Epithelial cell of proximal tubule (primary cell): ENCODE measurements at places on chromosomes 1 and 21.

DNA sequence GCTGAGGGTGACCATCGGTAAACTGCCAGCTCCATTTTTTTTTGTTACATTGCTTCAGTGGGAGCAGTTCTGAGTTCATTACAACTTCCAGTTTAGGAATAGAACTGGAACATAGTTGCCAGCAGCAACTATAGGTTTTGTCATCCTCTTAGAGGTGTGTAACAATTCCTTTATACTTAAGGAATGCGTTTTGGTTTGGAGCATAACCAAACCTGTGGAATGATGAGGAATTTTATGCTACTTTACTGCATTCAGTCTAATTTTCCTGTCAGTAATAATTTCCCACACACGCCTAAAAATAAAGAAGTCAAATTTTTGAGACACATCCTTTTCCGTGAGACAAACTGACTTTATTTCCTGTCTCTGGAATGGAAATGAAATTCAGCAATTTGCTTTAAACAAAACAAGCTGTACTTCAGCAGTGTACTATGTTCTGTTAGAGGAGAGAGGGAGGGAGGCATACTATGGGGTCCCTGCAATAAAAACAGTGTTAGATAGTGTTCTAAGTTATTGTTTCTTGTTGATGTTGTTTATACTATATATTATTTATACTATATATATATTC is 4.8 kb upstream of the AMPD1 start:
- DNase-seq, result no peak

- DNase-seq, result no peak
Observed at GRCh38 chr1:149940427-149940826, 3.7 kb upstream of the MTMR11 start.

GRCh38 chr1:9680828-9681227 is 29.3 kb downstream of the PIK3CD start:
- DNase-seq, result no peak

- DNase-seq, result no peak
Observed at GRCh38 chr1:37486680-37487618, 12.6 kb downstream of the ZC3H12A start.

DNA sequence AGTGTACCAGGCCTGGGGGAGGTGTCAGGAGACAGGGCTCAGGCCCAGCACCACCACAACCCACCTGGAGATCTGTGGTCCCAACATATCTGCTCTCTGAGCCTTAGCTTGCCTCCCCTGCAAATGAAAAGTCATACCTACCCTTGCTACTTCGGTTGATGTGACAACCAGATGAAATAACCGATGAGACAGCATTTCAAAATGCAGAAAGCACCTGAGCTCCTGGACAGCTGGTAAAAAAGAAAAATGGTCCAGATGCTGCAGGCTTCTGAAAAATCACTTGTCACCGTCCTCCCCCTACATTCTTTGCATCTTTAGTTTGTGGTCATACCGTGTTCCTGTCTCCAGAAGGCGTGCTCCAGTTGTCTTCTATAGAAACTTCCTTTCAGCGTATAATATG is 52.0 kb upstream of the COA6 start:
- DNase-seq, result no peak

GRCh38 chr1:203133970-203134725 is 6.6 kb downstream of the ADORA1 start:
- no peak for DNase-seq

DNA sequence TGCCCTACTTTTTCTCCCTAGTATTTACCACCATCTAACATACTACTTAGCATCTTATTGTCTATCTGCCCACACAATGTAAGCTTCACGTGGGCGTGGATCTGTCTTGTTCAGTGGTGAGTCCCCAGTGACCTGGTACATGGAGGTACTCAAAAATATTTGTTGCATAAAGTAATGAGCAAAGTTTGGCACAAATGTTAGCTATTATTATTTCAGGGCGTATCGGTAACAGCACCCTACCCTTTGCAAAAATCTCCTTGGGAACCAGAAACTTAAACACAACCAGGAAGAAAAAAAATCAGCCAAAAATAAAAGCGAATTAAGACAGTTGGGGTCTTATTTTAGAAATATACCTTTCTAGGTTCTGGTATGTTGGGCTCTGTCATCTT is 454 bp upstream of the NENF start:
- no peak for DNase-seq

DNA sequence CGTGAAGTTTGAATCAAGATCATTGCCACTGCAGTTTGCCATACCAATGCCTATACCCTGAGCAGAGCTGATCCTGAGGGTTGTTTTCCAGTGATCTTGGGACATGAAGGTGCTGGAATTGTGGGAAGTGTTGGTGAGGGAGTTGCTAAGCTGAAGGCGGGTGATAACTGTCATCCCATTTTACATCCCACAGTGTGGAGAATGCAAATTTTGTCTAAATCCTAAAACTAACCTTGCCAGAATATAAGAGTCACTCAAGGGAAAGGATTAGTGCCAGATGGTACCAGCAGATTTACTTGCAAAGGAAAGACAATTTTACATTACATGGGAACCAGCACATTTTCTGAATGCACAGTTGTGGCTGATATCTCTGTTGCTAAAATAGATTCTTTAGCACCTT is 78.6 kb downstream of the FMN2 start:
- DNase-seq, result no peak

DNA sequence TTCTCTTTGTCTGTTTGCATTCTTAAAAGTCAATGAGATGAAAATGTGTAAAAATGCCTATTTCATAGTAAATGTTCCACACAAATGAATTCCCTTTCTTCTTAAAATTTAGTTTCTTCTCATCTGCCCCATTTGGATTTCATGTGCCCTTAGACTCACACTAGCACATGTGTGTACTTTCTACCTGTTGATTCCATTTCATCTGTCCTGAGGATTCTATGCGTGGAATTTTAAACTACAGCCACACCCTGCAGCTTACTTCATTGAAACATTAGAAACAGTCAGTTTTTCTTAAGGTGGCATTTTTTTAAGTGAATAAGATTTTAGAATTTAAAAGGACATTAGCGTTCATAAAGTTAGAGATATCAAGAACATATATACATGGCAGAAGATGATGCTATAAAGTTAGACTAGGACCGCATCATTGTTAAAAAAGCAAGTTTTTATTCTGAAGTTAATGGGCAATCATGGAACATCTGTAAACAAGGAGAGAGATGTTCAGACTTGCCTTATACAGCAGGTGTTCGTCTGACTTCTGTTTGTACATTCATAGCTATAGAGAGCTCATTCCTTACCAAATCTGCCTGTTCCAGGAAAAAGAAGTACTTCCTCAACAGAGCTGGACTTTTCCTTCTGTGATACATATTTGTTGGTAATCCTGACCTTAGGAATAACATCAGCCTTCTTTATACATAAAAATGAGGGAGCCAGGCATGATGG is 3.9 kb upstream of the TUT4 start:
- DNase-seq, result no peak

DNA sequence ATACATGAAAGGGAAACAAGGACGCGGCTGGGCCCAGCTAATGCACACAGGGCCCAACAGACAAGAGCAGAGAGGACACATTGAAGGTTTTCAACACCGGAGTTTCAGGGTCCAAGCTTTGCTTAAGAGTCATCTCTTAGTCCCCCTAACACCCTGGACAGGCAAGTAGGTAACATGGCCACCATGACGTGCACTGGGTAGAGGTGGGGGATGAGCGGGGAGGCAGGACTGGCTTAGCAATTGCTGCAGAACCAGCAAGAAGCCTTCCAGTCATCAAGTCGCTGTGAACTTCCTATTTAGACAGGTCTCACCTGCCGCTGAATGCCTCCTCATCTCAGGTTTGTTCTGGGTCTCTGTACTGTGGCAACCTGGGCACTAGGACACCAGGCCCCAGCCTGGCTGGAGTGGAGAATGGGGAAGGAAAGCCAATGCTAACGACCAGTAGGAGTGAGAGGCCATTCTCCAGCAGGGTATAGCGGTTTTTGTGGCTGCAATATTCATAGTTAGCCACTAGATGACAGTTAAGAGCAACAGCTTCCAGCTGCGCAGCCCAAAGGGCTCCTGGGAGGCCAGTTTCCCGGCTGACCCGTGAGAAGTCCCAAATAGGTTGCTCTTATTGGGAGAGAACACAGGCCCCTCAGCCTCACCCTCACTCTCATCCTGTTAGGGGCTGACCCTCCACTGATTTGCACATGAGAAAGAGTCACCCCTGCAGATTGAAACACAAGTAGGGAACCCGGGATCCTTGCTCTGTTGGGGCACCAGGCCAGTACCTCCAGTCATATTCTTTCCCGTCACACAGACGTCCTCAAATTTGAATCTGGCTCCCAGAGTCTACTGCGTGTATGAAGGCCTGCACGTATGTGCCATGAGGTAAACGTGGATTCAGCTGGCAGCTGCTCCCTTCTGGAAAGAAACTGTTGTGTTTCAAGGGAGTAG is 6.0 kb upstream of the PIGC start:
- DNase-seq, result no peak

DNA sequence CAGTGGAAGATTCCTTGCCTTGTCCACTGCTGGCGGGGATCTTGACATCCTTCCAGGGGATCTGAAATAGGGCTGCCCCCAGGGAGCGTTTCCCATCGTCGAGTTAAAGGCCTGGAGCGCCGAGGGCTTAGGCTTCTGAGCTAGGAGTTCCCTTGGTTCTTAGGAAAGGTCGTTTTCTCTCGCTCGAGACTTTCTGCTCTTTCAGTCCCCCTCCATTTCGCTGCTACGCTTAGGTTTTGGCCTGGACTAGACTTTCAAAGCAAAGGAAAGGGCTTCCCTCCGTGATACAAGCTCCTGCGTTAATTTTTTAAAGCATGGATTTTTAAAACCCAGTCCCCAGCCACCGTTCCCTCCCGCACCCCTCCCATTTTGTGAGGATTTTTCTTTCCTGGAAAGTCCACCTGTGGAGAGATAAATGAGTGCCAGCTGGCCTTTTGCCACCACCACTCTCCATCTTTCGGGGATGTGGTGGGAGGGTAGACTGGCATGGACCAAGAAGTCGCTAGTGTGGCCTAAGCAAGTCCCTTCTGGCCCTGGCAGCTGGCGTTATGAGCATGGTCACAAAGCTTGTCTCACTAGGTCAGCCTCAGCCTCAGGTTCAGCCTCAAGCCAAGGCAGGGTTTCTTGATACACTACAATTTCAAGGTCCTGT is 9.2 kb downstream of the NR5A2 start:
- no peak for DNase-seq

DNA sequence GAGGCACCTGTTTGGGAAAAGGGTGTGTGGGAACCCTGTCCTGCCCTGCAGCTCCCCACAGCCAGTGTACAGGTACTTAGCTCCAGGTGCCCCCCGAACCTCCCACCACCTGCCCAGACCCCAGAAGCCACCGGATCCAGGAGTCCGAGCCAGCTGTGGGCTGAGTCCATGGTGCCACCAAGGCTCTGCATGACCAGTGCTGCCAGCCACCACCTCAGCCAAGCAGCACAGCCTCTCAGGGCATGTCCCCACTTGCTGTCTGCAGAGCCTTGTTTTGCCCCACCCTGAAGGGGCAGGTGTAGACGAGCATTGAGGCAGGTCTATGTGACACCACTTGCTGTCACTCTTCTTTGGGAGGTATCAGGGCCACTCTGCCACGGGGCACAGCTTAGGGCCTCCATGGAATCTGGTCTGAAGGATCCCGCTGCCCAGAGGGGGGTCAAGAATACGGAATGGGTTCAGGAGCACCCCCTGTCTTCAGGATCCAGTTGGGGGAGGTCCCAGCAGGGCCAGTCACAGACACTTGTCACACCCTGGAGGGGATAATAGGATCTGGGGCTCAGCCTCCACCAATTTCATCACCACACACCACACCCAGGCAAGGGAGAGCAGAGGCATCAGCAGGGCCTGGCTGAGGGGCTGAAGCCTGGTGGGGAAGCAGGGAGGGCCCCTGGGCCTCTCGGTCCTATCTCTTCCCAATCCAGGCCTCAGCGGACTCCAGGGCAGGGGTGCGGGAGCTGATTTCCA is 27.7 kb downstream of the ARHGEF19 start:
- no peak for DNase-seq

DNA sequence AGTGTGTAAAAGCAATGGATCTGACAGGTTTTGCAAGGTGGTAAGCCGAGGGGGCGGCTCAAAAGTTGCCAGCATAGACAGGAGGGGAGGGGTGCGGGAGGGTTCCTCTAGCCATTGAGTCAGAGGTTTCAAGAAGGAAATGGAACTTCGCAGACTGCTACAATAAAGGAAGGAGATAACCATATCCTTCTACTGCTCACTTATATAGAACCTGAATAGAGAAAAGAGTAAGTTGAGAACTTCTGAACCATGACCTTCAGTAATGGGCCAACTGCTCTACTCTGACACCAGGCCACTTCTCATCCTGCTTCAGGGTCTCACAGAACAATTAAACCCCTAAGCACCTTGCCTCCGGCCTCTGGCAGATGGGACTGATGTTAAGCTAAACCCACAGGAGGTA is 26.3 kb upstream of the BCAR3 start:
- no peak for DNase-seq

- DNase-seq, result no peak
Observed at GRCh38 chr1:184485751-184486723, 99.2 kb downstream of the C1orf21 start.

DNA sequence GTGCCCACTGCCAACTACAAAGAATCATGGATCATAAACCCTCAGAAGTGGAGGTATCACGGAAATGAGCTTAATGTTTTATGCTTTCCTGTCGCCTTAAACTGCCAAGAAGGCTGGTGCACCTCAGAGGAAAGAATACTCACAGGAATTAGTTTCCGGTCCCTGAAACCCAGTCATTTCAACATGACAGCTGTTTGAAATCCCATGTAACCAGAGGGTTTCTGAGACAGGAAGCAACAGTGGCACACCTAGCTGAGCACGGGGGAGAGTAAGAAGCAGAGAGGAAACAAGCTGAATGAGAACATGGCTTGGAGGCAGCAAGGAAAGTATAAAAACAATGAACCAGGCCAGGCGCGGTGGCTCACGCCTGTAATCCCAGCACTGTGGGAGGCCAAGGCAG is 3.9 kb downstream of the JAK1 start:
- peak; percentile 52 for DNase-seq

DNA sequence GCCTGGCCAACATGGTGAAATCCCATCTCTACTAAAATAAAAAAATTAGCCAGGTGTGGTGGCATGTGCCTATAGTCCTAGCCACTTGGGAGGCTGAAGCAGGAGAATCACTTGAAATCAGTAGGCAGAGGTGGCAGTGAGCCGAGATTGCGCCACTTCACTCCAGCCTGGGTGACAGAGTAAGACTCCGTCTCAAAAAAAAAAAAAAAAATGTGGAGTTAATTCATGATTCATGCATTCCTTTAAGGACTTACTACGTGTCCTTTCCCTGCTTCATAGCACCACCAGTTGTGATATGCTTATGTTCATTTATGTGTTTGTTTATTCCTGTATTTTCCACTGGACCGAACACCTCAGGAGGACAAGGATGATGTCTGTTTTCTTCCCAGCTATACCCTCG is 12.7 kb upstream of the PRELP start:
- no peak for DNase-seq

DNA sequence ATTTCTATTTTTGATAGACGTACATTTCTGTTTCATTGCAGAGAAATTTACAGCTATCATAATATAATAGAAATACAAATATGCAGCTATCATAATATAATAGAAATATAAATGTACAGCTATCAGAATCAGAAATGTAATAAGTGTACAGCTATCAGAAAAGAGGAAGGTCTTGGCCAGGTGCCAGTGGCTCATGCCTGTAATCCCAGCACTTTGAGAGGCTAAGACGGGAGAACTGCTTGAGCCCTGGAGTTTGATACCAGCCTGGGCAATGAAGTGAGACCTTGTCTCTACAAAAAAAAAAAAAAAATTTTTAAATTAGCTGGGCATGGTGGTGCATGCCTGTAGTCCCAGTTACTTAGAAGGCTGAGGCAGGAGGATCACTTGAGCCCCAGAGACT is 37.9 kb downstream of the PIGM start:
- no peak for DNase-seq

- DNase-seq, result no peak
Observed at GRCh38 chr1:170538687-170539086, 6.7 kb downstream of the GORAB start.
